ENCODE measurements at places on chromosomes 16 and 17.

GRCh38 chr16:77675464-77676324 lies 46.6 kb upstream of the NUDT7 start:
- no peak for DNase-seq

GRCh38 chr16:10850478-10850850 lies 26.5 kb upstream of the CIITA start:
- no peak for DNase-seq

DNA sequence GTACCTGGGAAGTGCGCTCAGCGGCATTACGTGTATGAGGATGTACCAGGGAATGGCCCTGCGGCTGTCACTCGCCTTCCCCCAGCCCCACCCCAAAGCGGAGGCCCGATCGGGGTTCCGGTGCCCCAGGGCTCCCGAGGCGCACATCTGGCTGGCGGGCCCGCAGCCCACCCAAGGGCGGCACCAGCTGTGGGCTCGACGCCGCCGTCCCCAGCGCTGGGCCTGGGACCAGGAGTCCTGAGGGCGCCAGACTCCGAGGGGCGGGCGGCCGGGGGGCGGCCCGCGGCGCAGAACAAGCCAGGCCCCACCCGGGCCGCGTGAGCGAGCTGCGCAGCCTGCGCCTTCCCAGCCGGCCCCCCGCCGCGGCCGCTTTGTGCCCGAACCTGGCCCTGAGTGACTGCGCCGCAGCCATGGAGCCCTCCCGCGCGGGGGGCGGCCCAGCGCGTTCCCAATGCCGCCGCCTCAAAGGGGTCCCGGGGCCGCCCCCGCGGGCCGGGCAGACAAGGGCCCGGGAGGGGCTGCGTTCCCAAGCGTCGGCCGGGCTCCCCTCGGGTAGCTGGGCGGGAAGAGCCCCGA lies 17.4 kb downstream of the ZNF423 start:
- DNase-seq = no peak

DNA sequence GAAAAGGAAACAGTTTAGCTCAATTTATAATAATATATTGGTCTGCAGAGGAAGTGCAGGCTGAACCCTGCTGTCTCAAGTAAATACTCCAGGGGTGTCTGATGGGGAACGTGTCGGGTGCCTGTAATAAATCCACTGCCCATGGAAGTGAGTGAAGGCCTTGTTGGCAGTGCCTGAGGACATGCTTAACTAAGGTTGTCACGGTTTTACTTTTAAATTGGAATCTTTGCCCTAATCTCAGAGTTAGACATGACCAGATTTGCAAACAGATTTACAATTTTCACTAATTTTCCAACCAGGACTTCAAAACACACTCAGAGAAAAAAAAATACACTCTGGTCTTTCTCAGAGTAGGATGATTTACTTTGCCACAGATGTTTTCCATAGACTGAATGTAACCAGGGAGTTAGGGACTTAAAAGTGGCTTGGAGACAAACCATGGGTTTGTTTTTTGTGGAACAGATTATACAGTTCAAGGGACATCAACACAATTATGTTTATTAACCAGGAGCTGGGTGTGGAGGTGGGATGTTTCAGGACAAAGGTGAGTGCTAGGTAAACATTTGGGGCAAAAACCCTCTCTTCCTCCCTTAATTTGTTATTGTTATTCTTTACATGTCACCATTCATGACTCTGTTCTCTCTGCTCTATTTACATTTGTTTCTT lies 144.5 kb downstream of the FTO start:
- no peak for DNase-seq

GRCh38 chr16:10878644-10879501 lies 1.9 kb downstream of the CIITA start:
- DNase-seq = no peak

DNA sequence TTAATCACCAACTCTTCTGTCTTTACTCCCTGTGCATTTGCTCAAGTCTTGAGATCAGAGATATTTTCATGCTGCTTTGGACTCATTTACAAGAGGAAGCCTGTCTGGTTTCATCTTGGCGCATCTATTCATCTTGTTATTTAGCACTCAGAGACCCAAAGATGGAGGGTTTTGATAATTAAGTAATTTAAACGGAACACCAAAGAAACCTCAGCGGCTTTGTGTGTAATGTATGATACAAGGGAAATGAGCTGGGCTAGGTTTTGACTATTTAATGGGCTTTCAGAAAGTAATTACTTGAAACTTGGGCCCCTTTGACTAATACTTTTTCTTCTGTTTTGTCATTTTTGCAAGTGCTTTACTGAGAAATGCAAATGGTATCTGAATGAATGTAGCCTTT lies 66.2 kb upstream of the CACNG3 start:
- DNase-seq = no peak

GRCh38 chr17:36808180-36808661 lies 129.1 kb upstream of the LHX1 start:
- no peak for DNase-seq

DNA sequence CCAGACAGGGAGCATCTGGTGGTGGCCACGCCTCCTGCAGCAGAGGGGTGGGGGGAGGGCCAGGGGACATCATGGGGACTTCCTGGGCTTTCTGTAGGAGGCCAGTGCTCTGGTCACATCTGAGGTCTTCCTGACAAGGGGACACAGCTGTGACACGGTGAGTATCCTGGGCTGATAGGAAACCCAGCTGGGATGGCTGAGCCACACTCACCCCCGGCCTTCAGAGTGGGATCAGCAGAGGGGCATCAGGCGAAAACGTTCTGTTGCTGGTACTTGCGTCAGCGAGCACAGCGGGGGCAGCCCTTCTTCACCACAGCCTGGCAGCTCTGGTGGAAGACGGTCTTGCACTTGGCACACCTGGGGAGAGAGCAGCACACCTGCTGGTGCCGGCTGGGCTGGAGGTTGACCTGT lies 122.9 kb upstream of the SMURF2 start:
- no peak for DNase-seq
